Mucosa of descending colon (tissue), 3 donors: ENCODE measurements at places on chromosomes 5 and 9. TPM values are rescaled to one million over a fixed set of nuclear protein-coding genes. Genes with fewer than 3 reads are reported as not detected.

DNA sequence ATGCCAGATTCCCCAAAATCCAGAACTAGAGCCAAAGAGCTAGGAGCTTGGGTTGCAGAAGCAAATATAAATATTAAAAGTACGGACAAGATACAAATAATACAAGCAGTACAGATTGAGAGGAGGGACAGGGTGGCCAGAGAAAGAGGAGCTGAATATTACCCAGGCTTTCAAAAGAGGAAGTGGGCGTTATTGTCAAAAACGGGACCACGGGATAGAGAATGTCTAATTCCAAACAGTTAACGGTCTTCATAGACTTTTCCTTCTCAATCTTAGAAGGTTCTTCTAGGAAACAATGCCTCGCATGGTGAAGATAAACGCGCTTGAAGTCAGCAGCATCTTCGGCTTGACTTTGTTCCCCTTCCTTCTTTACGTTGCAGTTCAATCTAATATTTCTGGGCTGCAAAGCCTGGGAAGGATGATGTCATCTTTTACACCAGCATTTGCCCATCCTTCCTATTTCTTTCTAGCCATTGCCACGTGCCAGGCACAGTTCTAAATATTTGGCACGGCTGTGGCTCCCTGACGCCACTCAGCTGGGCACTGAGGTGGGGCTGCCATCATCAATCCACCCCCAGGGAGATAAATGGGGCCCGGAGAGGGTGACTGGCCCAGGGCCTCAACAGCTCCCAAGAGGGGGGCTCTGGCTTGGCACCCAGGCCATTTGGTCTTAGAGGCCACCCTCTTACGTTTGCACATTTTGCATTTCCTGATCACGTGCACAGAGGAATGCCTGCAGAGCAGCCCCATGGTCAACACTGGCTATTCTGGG, 16.3 kb upstream of the OLFM1 start:
- DNase-seq, result no peak

DNA sequence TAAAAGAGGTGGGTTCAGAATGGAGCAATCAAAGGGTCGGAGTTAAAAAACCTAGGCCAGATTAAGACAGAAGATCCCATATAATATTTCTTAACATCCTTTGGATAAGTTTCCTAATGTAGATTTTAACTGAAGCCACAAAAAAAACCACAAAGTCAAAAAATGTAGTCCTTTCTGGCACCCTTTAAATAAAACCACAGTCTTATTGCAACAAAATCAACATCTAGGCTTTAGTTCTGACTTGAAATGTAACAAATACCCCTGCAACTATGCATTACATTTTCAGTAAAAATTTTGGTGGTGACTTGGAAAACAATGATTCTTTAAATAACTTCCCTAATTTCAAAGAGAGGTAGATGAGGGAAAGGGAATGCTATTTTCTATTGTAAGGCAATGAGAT, 109.2 kb downstream of the PSAT1 start:
- no peak for DNase-seq

DNA sequence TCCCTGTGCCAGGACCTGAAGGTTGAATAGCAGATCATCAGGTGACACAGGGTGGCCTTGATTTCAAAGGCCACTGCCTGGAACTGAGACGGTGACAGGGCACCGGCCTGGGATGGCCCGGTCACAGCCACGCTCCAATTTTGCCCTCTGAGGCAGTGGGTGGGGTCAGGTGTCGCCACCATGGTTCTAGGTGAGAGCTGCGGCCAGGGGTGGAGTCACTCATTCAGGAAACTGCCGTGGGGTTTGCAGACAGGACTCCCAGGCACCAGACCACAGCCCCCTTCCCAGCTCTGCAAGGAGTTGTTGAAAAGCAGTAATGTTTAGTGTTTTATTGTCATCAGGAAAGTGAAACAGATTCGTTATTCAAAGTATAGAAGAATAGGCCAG, 17.3 kb upstream of the RNU6ATAC start:
- DNase-seq, result no peak

The STOM gene
- 335 TPM for total RNA-seq

The PROB1 gene
- total RNA-seq, result 0.58 TPM

DNA sequence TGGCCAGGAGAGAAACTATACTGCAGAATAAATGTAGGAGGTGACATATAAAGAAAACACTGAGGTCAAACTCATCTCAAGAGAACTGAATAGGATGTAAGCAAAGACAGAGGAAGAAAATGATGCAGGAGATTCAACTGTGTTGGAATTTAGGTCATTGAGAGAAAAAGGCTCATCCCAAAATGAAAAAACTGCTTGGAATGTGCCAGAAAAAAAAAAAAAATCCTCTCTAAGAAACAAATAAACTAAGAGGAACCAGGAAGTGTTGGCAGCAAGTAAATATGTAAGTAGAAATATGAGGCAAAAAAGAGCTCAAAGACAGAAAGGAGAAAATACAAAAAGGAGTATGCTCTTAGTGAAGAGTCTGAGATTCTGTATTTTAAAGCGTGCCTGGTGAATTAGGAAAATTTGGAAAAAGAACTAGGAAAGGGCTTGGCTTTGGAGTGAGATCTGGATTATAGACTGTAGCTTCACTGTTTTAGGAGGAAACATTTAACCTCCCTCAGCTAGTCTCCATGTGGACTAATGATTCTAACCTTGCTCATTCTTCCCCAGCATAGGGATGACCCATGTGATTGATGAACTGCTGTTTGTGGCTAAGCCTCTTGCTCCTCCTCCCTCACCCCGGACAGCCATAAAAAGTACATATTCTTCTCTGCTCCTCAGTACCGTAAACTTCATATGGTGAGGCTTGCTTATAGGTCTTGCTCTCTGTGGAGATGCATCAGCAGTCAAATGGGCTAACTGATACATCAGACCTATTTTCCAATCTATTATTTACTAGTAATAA, 185.6 kb upstream of the POU5F2 start:
- no peak for DNase-seq

The CYSRT1 gene
- total RNA-seq, result not detected
